ENCODE measurements at places on chromosomes 3 and 15.

- no peak for DNase-seq
These were observed 33.0 kb upstream of the SV2B start for GRCh38 chr15:91067036-91067435.

GRCh38 chr3:55297706-55298105, 189.4 kb downstream of the WNT5A start:
- no peak for DNase-seq

DNA sequence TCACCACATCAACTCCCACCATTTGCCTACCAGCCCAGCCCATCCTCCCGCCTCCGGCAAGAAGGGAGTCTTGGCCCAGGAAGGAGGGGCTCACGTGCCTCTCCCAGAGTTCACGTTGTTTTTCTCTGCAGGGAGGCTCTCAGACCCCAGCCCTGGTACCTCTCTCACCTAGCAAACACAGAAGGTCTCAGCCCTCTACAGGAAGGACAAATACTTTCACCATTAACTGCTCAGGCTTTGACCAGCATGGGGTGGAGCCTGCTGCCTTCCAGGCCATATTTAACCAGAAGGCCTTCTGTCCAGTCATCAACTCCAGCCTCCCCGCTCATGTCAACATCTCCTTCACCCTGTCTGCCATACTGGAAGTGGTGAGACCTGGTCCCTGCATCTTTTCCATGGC, 19.0 kb upstream of the HTR3E start:
- DNase-seq: no peak

DNA sequence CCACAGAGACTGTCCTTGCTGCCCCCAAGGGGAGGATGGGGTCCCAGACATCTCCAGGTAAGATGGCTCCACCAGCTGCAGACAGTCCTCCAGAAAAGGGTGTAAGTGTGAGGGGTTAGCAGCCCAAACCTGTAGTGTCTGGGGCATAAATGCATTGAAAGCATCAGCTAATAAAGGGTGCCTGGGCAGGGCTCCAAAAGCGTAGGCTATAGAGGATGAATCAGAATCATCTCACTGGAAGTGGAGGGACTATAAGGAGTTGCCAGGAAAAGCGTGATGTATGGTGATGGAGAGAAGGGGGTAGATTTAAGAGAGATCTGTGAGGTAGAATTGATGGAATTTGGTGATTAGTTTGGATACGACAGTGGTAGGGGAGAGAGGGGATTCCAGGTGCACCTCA, 79.9 kb upstream of the ONECUT1 start:
- no peak for DNase-seq

DNA sequence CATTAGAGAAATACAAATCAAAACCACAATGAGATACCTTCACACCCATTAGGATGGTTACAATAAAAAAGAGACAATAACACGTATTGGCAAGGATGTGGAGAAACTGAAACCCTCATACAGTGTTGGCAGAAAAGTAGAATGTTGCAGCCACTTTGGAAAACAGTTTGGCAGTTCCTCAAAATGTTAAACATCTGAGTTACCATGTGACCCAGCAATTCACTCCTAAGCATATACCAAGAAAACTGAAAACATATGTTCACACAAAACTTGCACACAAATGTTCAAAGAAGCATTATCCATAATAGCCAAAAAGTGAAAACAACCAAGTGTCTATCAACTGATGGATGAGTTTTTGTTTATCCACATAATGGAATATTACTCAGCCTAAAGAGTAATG, 166.9 kb upstream of the FAM3D start:
- DNase-seq: no peak

GRCh38 chr15:68349151-68349550, 71.6 kb downstream of the FEM1B start:
- DNase-seq: no peak

GRCh38 chr15:48559285-48559684, 86.2 kb downstream of the FBN1 start:
- DNase-seq: no peak

All from HAP-1 (cell line).